Liver (tissue), 10 donors: ENCODE measurements at places on chromosomes 2 and 18.

GRCh38 chr18:3213300-3214059 lies 6.3 kb downstream of the MYOM1 start:
- no peak for DNase-seq

- no peak for DNase-seq
Measured at GRCh38 chr2:24354957-24355356, 5.4 kb downstream of the ITSN2 start.

DNA sequence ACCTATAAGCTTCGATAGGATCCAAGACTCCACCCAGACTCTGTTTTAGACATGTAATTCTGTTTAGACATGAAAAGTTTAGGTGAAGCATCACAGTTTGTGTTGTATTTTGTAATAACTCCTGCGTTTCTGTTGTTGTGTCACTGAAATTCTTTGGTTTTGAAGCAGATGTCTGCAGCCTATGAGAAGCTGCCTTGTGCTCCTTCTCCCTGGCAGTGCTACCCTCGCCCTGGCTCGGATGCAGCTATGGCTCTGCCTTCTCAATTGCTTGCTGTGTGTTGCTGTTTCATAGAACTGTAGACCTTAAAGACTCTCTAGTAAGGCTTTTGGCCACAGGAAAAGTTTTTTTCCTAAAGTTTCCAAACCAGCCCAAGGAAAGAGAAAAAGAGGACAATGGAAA lies 40.2 kb upstream of the ZNF638 start:
- no peak for DNase-seq

- no peak for DNase-seq
Measured at GRCh38 chr2:204665771-204666170, 120.5 kb downstream of the PARD3B start.
